ENCODE measurements at places on chromosomes 2 and 18.

GRCh38 chr2:142220901-142221300 is 90.1 kb upstream of the LRP1B start:
- DNase-seq: no peak

GRCh38 chr18:50056185-50056584 is 138.8 kb downstream of the MYO5B start:
- no peak for DNase-seq

DNA sequence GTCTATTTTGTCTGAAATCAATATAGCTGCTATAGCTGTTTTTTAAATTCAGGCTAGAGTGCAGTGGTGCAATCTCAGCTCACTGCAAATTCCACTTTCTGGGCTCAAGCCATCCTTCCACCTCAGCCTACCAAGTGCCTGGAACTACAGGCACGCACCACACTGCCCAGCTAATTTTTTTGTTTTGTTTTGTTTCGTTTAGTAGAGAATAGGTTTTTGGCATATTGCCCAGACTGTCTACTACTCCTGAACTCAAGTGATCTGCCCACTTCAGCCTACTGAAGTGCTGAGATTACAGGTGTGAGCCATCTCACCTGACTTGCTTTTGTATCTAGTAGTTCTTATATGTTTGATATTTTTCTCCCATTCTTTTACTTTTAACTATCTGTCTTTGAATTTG is 259.7 kb downstream of the CDH19 start:
- no peak for DNase-seq

DNA sequence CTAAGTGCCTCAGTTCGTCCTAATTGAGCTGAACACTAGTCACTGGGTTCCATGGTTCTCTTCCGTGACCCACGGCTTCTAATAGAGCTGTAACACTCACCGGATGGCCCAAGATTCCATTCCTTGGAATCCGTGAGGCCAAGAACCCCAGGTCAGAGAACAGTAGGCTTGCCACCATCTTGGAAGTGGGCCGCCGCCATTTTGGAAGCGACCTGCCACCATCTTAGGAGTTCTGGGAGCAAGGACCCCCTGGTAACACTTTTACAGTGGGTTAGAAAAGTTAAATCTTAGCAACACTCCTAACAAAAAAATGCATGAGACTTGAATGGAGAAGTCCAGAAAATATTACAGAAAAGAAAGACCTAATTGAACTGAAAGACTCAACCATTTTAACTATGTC is 84.5 kb downstream of the TMEM18 start:
- no peak for DNase-seq

- no peak for DNase-seq
Observed at GRCh38 chr2:237524631-237525030, 37.6 kb downstream of the MLPH start.

DNA sequence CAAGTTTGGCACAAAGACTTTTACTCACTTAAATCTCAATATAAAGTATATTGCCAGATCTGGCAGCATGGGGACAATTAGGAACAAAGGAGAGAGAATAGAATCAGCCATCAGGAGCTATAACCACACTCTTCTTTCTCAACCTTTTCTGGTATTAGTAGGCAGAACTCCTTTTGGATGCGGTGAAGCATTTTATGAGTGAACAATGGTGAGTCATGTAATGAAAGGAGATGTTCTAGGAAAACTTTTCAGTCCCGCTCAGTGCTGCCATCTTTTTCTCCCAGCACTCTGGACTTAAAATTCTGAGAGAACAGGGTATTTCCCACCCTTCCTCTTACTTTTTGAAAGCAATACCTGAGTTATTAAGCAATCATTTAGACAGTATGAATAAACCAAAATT is 32.2 kb downstream of the PLEKHA3 start:
- DNase-seq: no peak
